ENCODE measurements at places on chromosomes 12 and 14. TPM values are rescaled to one million over a fixed set of nuclear protein-coding genes. Genes with fewer than 3 reads are reported as not detected.

Gene KRT3
- 0.05 TPM for total RNA-seq

Gene ESPL1
- 20.0 TPM for total RNA-seq

Gene PTPRO
- 0.08 TPM for total RNA-seq

Gene UNC79
- total RNA-seq = not detected

Gene GALNT8
- not detected for total RNA-seq

Gene APAF1
- total RNA-seq = 11.4 TPM

Gene BEST3
- 0.67 TPM for total RNA-seq

Gene OLR1
- total RNA-seq = 2.3 TPM

Gene ESRRB
- 0.30 TPM for total RNA-seq

Gene GON7
- total RNA-seq = 18.6 TPM

Gene TGM1
- total RNA-seq = 0.68 TPM

Gene IL26
- not detected for total RNA-seq

Gene AQP6
- total RNA-seq = not detected

Gene SLC6A15
- total RNA-seq = 3.5 TPM

Gene PTPN6
- 14.4 TPM for total RNA-seq

Gene GPN3
- total RNA-seq = 35.0 TPM

Gene CLEC9A
- total RNA-seq = not detected

Gene CCDC196
- not detected for total RNA-seq

Gene SELPLG
- 0.94 TPM for total RNA-seq

Gene DPPA3
- total RNA-seq = not detected

Gene POLR3B
- 6.0 TPM for total RNA-seq

Gene CIDEB
- 0.14 TPM for total RNA-seq

Gene IAPP
- not detected for total RNA-seq

Gene TMEM132D
- total RNA-seq = not detected

Gene TMPRSS12
- not detected for total RNA-seq

Gene RIMBP2
- total RNA-seq = not detected

Gene KRT83
- 4.1 TPM for total RNA-seq

Gene COX8C
- total RNA-seq = not detected

Gene IL22
- not detected for total RNA-seq

Gene KRT79
- 0.08 TPM for total RNA-seq

Gene GSKIP
- 26.6 TPM for total RNA-seq

Gene LRRIQ1
- total RNA-seq = 1.3 TPM

Gene TNFAIP2
- total RNA-seq = 415 TPM

Gene CEP170B
- total RNA-seq = 22.1 TPM

Gene DHRS2
- total RNA-seq = 8.3 TPM

Gene RESF1
- total RNA-seq = 24.3 TPM

Gene C12orf42
- not detected for total RNA-seq

Gene DPY19L2
- 1.7 TPM for total RNA-seq

Gene OASL
- 3.5 TPM for total RNA-seq

Gene KERA
- total RNA-seq = not detected

Gene ORAI1
- 42.9 TPM for total RNA-seq

Gene ACOT6
- not detected for total RNA-seq

Gene KRT78
- total RNA-seq = not detected

Gene SUOX
- 7.8 TPM for total RNA-seq

Gene B4GALNT3
- total RNA-seq = 1.0 TPM

Gene LRP1-AS
- not detected for total RNA-seq

Gene KRT77
- not detected for total RNA-seq

Gene TBX3
- 21.5 TPM for total RNA-seq

Gene LBHD2
- 0.18 TPM for total RNA-seq

Gene AMIGO2
- total RNA-seq = 163 TPM

Gene OR6C2
- total RNA-seq = not detected

All from A549 treated with DMSO at 1 μM for 4 hours (cell line).